ENCODE measurements at places on chromosomes 2 and 18.

- peak; percentile 29 for DNase-seq
Observed at GRCh38 chr18:13136056-13136903, 82.3 kb upstream of the LDLRAD4 start.

- no peak for DNase-seq
Observed at GRCh38 chr2:3142961-3143571, 234.6 kb downstream of the EIPR1 start.

GRCh38 chr18:47399475-47399874, 148.0 kb upstream of the SKOR2 start:
- DNase-seq: no peak

DNA sequence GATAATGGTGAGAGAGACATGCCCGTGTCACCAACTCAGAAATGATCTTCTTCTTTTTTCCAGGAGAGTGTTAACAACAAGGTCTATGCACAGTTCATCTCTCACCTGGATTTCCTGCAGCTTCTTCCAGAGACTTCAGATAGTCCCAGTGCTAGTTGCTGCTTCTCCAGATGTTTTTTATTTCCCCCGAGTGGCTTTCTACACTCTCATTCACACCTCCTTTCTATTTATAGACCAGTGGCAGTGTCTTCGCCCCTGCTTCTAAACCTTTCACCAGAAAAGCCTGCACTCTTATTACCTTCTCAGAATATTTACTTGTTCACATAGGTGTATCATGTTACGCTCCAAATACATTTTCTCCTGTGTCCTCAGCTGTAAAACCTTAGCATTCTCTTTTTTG, 558.8 kb upstream of the CHAC2 start:
- no peak for DNase-seq

GRCh38 chr2:232626584-232626983, 6.8 kb upstream of the EFHD1 start:
- no peak for DNase-seq

DNA sequence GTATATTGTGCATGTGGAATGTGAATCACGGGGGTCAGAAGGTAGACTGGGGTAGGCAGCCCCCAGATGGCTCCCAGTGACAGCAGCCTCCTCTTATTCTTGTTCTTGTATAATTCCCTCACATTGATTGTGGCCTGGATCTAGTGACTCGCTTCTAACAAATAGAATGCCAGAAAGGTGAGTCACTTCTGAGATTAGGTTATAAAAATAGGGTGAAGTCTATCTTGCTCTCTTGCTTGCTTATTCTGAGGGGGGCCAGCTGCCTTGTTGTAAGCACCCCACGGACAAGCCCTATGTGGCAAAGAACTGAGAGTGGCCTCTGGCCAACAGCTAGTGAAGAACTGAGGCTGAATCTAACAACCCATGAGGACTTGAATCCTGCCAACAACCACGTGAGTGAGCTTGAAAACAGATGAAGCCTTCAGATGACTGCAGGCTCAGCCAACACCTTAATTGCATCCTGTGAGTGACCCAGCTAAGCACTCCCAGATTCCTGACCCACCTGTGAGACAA, 15.6 kb upstream of the RMND5A start:
- DNase-seq: no peak

DNA sequence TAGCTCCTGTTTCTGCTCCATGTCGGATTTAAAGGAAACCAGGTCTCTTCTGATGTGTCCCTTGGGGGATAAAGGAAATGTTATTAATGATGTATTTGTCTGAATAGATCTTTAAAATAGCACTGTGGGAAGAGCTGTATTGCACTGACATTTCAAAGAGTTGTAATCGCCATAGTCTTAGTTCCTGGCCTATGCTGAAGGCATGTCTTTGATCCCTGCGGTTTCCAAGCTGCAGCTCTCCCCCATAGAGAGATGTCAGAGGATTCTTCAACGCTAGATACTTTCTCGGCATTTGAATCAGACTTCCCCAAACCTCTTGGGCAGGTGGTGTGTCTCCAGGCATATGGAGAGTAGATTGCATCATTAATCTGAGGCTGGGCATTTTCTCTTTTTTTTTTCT, 40.4 kb downstream of the NAT8 start:
- DNase-seq: no peak

GRCh38 chr18:55877321-55877720, 289.3 kb upstream of the TCF4 start:
- no peak for DNase-seq

DNA sequence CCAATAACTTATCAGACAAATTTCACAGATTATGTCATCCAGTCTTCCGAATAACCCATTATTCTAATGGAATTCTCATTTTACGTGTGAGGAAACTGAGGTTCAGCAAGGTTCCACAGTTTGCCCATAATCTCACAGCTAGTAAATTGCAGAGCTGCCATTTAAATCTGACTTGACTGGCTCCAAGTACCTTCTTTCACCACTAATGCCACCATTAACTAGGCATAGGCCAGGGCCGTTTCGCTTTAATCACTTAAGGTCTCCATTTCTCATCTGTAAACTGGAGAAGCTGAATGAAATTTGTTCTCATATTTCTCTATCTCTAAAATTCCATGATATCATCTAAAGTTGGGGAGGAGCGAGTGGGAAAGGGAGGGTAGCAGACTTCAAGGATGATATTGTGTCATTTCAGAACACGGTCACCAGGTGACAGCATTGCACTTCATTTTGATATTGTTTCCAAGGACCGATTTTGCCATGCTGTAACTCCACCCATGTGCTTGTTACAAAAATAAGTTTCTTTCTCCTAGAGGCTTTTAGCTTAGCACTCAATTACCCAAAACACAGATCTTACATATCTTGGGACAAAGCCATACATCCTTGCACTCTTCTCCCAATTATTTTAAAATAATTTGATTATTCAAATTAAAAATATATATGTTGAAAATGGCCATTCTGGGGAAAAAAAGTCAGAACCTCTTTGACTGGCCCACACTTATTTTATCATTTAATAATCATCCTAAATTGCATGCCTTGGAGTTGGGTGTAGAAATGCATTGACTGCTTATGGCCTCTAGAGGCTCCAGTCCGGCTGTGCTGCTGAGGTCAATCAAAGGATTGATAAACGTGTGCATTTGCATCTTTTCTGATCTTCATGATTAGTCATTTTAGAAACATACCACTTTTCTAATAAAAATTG, 123.8 kb downstream of the AKAIN1 start:
- DNase-seq: peak; percentile 33

DNA sequence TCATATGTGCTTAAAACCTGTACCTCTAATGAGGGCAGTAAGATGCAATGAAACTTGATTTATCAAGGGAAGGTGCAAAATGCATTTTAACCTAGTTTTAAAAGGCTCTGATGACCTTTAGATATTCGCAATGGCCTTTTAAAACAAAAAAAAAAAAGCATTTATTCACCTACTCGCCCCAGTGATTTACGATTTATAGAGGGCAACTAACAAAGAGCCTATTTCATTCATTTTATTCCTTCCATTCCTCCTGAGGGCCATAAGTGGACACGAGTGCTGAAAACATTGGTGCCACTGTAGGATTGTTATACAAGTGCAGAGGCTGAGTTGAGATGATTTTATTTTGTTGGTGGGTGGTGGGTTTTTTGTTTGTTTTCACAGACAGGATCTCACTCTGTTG, 48.1 kb downstream of the RNF152 start:
- no peak for DNase-seq

- DNase-seq: no peak
Observed at GRCh38 chr2:193153576-193153975, 958.8 kb upstream of the TMEFF2 start.

GRCh38 chr18:62992877-62993365, 277.6 kb downstream of the PHLPP1 start:
- DNase-seq: no peak

GRCh38 chr2:77807531-77808215, 285.5 kb upstream of the LRRTM4 start:
- no peak for DNase-seq

DNA sequence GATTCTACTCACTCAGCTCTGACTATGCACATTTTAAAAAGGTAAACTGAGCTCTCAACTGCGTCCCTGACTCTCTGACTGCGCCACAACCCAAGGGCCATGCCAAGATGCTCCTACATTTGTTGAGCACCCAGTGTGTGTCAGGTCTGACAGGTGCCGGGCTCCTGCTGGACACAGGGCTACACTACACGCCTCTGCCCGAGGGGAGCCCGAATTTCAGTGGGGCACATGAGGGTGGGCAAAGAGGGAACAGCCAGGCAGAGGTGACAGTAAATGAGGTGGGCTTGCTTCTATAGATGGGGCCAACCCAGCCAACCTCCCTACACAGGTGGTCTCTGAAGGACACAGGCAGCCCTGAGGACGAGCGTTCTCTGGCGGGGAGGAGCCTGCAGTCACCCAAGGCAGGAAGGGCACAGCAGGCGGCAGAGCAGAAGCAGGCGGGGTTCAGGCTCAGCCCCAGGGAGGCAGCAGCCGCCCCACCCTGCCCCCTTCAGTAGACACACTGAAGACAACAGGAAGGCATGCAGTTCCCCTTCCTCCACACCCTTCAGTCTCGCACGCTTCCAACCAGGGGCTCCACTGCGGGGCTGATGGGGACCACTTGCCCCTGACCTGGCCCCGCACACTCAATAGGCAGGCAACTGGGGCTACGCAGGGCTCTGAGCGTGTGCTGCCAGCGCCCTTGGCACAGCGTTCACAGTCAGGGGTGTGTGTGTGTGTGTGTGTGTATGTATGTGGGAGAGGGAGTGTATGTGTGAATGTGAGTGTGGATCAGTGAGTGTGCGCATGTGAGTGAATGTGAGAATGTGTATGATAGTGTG, 98.4 kb downstream of the UXS1 start:
- peak; percentile 86 for DNase-seq

- no peak for DNase-seq
Observed at GRCh38 chr2:2588777-2589176, 257.7 kb upstream of the MYT1L start.

GRCh38 chr2:60306267-60306861, 247.1 kb downstream of the BCL11A start:
- DNase-seq: no peak

DNA sequence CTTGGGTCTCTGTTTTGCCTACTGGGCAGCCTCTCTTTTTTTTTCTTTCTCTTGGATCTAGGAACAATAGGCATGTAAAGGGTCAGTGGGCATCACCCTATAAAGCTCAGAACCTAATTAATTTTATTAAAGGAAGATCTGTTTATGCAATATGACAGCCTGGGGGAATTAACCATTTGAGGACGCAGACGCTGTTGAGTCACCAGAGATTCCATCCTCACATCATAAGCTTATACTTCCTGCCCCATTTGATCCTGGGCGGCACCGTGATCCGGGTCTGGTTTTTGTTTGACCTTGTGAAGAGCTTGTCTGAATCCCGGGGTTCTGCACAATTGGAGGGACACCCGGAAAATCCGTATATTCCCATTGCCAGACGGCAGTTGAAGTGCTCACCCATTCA, 16.8 kb upstream of the BCL11A start:
- DNase-seq: no peak

DNA sequence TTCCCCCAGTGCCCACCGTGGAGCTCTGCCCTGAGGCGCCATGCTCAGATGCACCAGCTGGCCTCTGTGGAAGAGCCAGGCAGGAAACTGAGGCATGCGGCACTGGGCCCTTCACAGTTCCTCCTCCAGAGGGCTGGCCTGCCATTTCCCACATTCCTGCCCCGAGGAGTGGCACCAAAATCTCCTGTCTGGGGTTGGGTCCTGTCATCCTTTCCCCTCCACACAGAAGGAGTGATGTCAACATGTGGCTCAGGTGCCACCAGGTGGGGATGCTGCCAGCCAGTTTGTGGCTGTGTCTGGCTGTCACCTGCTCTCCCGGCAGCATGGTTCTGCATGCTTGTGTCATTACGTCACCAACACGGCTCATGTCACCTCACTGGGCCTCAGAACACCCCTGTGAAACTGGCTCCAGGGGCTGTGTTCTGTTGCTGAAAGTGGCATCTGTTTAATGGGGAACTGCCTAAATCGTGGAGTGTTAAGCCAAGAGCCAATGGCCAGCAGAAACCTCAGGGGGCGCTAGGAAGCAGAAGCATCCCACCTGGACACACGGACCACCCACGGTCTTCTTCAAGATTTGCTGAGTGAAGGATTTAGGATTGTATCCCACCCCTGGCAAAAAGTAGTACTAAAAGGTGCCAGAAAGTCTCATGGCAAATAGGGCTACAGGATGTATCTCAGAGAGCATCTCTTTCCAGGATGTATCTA, 51.3 kb downstream of the ZAP70 start:
- DNase-seq: no peak

DNA sequence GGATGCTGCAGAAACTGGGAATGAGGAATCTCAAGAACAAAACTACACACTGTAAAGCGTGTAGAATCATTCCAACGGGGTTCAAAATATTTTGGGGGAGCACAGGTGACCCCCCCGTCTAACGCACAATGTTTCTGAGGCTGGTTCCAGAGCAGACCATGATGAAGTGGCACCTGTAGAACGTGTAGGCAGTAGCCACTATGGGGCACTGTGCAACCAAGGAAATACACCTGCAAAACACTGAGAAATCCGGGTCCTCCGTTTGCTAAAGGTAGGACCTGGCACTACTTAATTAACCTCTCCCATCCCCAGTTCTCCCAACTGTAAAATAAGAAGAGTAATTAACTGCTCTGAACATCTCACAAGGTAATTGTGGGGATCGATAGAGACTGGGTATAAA, 22.6 kb downstream of the ST6GAL2 start:
- no peak for DNase-seq

DNA sequence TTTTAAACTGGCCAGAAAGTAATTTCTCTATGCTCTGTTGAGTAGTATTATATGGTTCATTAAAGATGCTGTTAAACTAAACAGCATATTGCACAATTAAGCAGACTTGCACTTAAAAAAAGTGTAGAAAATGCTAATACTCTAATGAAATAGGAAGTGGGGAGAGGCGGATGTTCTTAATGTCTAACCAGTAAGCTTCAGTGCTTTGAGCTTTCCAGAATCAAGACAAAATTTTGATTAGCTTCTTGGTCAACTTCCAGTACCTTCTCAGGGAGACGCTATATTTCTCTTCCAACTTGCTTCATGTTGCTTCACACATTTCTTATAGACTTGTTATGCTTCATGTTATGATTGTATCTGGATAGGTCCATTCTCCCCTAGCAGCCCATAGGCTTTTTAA, 89.1 kb downstream of the MAP2 start:
- no peak for DNase-seq

DNA sequence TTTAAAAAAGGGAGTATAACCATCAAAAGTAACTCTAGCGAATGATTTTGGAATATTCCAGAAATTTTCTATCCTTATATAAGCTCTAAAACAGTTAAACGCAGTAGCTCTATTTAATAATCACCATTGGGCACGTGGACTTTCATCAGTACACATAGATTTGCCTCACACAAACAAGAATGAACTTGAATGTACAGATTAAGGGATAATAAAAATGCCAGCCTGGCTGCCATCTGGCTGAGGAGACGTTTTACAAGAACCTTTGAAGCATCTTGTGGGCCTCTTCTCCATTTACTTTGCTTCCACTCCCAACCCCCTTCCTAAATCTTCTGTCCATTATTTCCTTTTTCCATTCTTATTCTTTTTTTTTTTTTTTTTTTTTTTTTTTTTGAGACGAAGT, 47.2 kb downstream of the AGAP1 start:
- no peak for DNase-seq

GRCh38 chr2:161486111-161486510, 70.0 kb downstream of the TBR1 start:
- DNase-seq: no peak

- peak; percentile 92 for DNase-seq
Observed at GRCh38 chr2:25215948-25216679, 47.7 kb upstream of the POMC start.

Data from CD4-positive, alpha-beta T cell treated with Interleukin-12 subunit alpha and Interleukin-12 subunit beta, for 1 hour (primary cell).